Keratinocyte (primary cell): ENCODE measurements at places on chromosomes 5 and 9.

DNA sequence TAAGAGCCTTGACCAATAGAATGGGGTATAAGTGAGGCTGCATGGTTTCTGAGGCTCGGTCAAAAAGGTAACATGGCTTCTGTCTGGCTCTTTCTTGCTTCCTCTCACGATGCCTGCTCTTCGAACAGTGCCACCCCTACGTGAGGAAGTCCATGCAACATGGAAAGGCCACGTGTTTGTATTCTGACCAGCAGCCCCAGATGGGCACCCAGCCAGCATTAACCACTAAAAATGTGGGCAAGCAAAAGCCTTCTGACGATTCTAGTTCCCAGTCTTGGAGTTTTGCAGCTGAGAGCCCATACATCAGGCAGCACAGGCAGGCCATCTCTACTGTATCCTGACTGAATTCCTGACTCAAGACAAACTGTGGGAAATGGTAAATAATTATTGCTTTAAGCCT lies 24.2 kb upstream of the NREP start:
- no peaks in the 10 kb centered on the region for H3K36me3 ChIP-seq
- H3K27ac ChIP-seq = no peak overlapping the region
- H3K27me3 ChIP-seq = no peaks in the 10 kb centered on the region
- peaks cover 27% of the 10 kb centered on the region for H3K4me1 ChIP-seq

- H3K4me3 ChIP-seq = no peak overlapping the region
- no peaks in the 10 kb centered on the region for H3K36me3 ChIP-seq
- no peaks in the 10 kb centered on the region for H3K4me1 ChIP-seq
- DNase-seq = no peak
- H3K27me3 ChIP-seq = no peaks in the 10 kb centered on the region
Measured at GRCh38 chr5:159467666-159468065, 137.4 kb upstream of the IL12B start.

DNA sequence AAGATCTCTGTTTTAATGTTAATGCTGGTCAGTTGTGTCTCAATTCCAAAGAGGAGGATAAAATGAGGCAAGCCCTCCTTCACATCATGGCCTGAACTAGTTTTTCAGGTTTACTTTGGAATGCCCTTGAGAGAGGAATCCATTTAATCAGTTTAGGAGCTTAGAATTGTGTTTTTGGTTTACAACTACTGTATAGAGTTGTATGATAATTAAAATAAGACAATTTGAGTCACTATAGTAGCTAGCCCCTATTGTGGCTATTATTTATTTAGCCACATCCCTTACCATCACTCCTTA lies 107.8 kb upstream of the PRLR start:
- DNase-seq = no peak
- no peak overlapping the region for H3K4me3 ChIP-seq
- H3K27me3 ChIP-seq = no peaks in the 10 kb centered on the region
- H3K36me3 ChIP-seq = no peaks in the 10 kb centered on the region

GRCh38 chr5:96279801-96280542 lies 153.1 kb downstream of the PCSK1 start:
- peaks cover 29% of the 10 kb centered on the region for H3K4me1 ChIP-seq
- no peaks in the 10 kb centered on the region for H3K27me3 ChIP-seq
- DNase-seq = peak; percentile 65
- H3K36me3 ChIP-seq = no peaks in the 10 kb centered on the region
- peak overlapping the region; percentile 93 for H3K27ac ChIP-seq
- peak overlapping the region; percentile 25 for H3K4me3 ChIP-seq

DNA sequence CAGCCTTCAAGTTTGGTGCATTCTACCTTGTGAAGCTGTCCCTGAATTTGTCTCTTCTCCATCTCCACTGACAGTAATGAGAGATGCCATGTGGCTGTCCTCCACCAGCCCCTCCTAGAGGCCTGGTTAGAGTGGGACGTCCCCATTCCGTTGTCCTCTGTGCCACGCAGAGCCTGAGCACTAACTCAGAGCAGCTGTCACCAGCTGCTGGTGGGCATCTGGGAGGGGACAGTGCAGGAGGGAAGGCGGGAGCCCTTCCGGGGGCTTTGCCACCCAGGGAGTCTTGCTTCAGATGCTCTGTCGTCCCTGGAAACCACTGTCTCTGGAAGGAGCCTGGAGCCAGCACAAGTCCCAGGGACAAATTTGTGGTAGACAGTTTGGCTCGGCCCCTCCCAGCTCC lies 78.6 kb downstream of the PDZD2 start:
- H3K27me3 ChIP-seq = no peaks in the 10 kb centered on the region
- H3K4me1 ChIP-seq = no peaks in the 10 kb centered on the region
- no peak for DNase-seq
- H3K36me3 ChIP-seq = no peaks in the 10 kb centered on the region
- H3K27ac ChIP-seq = no peak overlapping the region
- no peak overlapping the region for H3K4me3 ChIP-seq

GRCh38 chr5:169157064-169157463 lies 143.9 kb downstream of the SLIT3 start:
- H3K36me3 ChIP-seq = no peaks in the 10 kb centered on the region
- H3K27ac ChIP-seq = no peak overlapping the region
- H3K4me1 ChIP-seq = peaks cover 8% of the 10 kb centered on the region
- no peaks in the 10 kb centered on the region for H3K27me3 ChIP-seq
- H3K4me3 ChIP-seq = no peak overlapping the region

- H3K4me3 ChIP-seq = no peak overlapping the region
- H3K27me3 ChIP-seq = no peaks in the 10 kb centered on the region
- H3K27ac ChIP-seq = no peak overlapping the region
- DNase-seq = no peak
- H3K36me3 ChIP-seq = no peaks in the 10 kb centered on the region
- H3K4me1 ChIP-seq = no peaks in the 10 kb centered on the region
Measured at GRCh38 chr9:135154050-135154615, 66.7 kb downstream of the OLFM1 start.

- no peaks in the 10 kb centered on the region for H3K36me3 ChIP-seq
- peak overlapping the region; percentile 3 for H3K27ac ChIP-seq
- peaks cover 9% of the 10 kb centered on the region for H3K4me1 ChIP-seq
- no peaks in the 10 kb centered on the region for H3K27me3 ChIP-seq
Measured at GRCh38 chr9:86126998-86127972, 27.9 kb upstream of the GOLM1 start.

DNA sequence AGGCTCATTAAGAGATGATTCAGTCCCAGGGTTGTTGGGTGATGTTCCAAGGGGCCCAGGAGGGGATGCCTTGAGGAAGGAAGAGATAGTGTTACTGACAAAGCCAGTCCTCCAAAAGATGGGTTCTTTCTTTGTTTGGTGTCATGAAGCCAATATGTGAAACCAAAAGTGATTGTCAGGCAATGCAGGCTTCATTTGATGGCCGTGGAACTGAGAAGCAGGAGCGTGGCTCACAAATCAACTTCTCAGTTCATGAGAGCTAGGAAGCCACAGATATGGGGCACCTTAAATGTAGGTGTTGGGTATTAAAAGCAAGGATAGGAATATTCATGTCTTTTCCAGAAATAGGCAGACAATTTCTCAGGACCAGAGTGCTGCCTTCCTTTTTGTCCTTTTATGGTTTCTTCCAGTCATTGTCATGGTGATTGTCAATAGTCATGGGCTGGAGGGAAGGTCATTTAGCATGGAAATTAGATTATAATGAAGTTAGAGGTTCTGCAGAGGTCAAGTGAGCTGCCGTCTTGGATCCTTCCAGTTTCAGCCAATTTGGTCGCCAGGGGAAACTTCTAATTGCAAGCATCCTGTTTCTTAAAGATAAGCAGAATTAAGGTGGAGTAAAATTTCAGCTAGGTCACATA lies 393.0 kb downstream of the NTRK2 start:
- H3K27me3 ChIP-seq = peaks cover 4% of the 10 kb centered on the region
- no peak for DNase-seq
- H3K36me3 ChIP-seq = no peaks in the 10 kb centered on the region
- H3K4me3 ChIP-seq = no peak overlapping the region
- no peak overlapping the region for H3K27ac ChIP-seq
- no peaks in the 10 kb centered on the region for H3K4me1 ChIP-seq

- DNase-seq = no peak
- H3K4me3 ChIP-seq = no peak overlapping the region
Measured at GRCh38 chr9:108972186-108972585, 38.0 kb downstream of the ABITRAM start.

DNA sequence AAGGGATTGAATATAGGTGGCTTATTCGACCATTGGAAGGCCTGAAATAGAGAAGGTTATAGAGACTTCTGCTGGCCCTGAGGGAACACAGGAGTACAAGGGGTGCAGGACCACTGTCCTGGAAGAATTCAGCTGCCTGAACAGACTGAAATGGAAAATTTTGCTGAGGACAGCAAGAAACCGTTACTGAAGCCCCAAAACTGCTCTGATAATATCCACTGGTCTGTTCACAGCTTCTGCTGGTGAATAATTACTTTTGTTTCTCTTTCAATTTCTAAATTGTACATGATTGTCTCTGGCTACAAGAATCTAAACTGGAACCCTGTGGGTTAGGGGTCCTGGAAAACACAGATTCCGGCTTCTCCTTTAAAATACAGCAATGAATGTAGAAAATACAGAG lies 218.5 kb upstream of the CDH12 start:
- H3K27ac ChIP-seq = no peak overlapping the region
- no peak overlapping the region for H3K4me3 ChIP-seq
- H3K36me3 ChIP-seq = no peaks in the 10 kb centered on the region
- no peaks in the 10 kb centered on the region for H3K27me3 ChIP-seq
- H3K4me1 ChIP-seq = no peaks in the 10 kb centered on the region

DNA sequence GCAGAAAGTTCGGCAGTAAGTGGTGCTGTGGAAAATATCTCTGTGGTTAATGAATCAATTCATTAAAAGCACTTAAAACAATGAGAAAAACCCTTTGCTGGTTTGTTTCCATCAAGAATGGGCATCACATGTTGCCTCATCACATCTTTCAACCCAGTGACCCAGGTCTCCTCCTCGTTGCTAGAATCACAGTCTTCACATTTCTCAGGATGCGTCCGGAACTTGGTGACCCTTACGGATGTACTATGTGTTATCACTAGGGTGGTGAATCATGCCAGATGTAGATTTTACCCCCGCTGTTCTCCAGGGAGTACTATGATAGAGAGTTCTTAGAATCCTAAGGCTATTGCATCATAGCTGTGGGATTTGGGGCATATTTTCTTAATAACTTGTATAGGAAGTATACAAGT lies 217.9 kb upstream of the KLF4 start:
- no peaks in the 10 kb centered on the region for H3K36me3 ChIP-seq
- peak overlapping the region; percentile 60 for H3K27ac ChIP-seq
- H3K27me3 ChIP-seq = no peaks in the 10 kb centered on the region
- H3K4me1 ChIP-seq = peaks cover 54% of the 10 kb centered on the region
- DNase-seq = peak; percentile 63
- no peak overlapping the region for H3K4me3 ChIP-seq

- H3K27me3 ChIP-seq = no peaks in the 10 kb centered on the region
- no peak overlapping the region for H3K4me3 ChIP-seq
- DNase-seq = no peak
- H3K4me1 ChIP-seq = no peaks in the 10 kb centered on the region
Measured at GRCh38 chr5:172334641-172335040, 51.1 kb upstream of the UBTD2 start.

GRCh38 chr5:142789206-142789605 lies 19.0 kb downstream of the ARHGAP26 start:
- H3K4me3 ChIP-seq = no peak overlapping the region
- no peak for DNase-seq
- H3K4me1 ChIP-seq = no peaks in the 10 kb centered on the region
- H3K27ac ChIP-seq = no peak overlapping the region

- H3K4me3 ChIP-seq = no peak overlapping the region
- no peak overlapping the region for H3K27ac ChIP-seq
Measured at GRCh38 chr5:40221796-40222195, 457.9 kb upstream of the PTGER4 start.

- H3K4me3 ChIP-seq = no peak overlapping the region
- no peak overlapping the region for H3K27ac ChIP-seq
- H3K36me3 ChIP-seq = no peaks in the 10 kb centered on the region
- H3K4me1 ChIP-seq = no peaks in the 10 kb centered on the region
- H3K27me3 ChIP-seq = no peaks in the 10 kb centered on the region
Measured at GRCh38 chr9:18721267-18721994, 247.5 kb downstream of the ADAMTSL1 start.

GRCh38 chr5:141778206-141778605 lies 96.2 kb upstream of the ARAP3 start:
- H3K36me3 ChIP-seq = no peaks in the 10 kb centered on the region
- peaks cover 11% of the 10 kb centered on the region for H3K27me3 ChIP-seq
- no peak overlapping the region for H3K4me3 ChIP-seq
- peaks cover 1% of the 10 kb centered on the region for H3K4me1 ChIP-seq
- no peak overlapping the region for H3K27ac ChIP-seq

GRCh38 chr9:97529363-97530076 lies 28.1 kb downstream of the TMOD1 start:
- no peak overlapping the region for H3K27ac ChIP-seq
- no peaks in the 10 kb centered on the region for H3K4me1 ChIP-seq
- no peak overlapping the region for H3K4me3 ChIP-seq

DNA sequence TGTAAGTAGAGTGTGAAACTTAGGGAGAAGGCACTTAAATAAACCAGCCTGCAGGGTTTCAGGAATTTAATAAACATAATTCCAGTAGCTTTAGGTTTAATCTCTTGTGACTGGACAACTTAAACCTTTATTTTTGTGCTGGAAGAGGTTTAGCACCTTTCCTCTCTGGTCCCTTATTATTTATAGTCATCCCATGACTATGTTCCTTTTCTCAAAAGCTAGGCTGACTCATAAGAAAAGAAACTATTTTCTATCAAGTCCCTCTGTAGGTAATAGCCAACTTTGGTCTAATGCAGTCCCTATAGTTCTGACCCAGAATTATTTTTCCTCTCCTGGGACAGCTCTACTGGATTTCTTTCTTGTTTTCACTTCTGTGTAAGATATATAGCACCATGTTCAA lies 588.9 kb downstream of the NR2F1-AS1 start:
- H3K4me1 ChIP-seq = no peaks in the 10 kb centered on the region
- no peaks in the 10 kb centered on the region for H3K27me3 ChIP-seq
- DNase-seq = no peak
- no peak overlapping the region for H3K4me3 ChIP-seq
- no peaks in the 10 kb centered on the region for H3K36me3 ChIP-seq

- H3K27me3 ChIP-seq = no peaks in the 10 kb centered on the region
- H3K4me1 ChIP-seq = no peaks in the 10 kb centered on the region
- H3K36me3 ChIP-seq = no peaks in the 10 kb centered on the region
- H3K27ac ChIP-seq = no peak overlapping the region
- no peak for DNase-seq
Measured at GRCh38 chr5:147189109-147189424, 45.8 kb upstream of the STK32A start.

DNA sequence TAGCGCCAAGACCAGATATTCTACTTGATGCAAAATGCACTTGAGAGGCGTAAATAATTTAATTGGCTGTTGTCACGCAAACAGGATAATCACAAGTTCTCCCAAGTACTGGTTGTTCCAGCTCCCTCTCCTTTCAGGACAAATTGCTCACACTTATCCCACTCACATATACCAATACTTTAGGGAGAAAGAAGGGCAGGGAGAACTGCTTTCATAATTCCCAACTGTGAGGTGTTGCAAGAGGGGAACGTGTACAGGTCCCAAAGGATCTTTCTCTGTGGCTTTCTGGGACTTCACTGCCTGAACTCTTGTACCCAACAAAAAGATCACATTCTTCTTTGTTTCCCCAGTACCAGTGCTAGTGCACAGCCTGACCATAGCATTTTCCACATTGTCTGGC lies 21.5 kb upstream of the TGFBI start:
- peak overlapping the region; percentile 80 for H3K27ac ChIP-seq
- H3K27me3 ChIP-seq = no peaks in the 10 kb centered on the region
- H3K4me1 ChIP-seq = peaks cover 63% of the 10 kb centered on the region
- no peak for DNase-seq
- no peaks in the 10 kb centered on the region for H3K36me3 ChIP-seq
- H3K4me3 ChIP-seq = no peak overlapping the region
